Activated CD8-positive, alpha-beta memory T cell treated with anti-CD3 and anti-CD28 coated beads for 48 hours (primary cell): ENCODE measurements at places on chromosomes 7 and 10.

GRCh38 chr10:78937393-78937792 lies 131.4 kb upstream of the ZMIZ1 start:
- no peak for DNase-seq

GRCh38 chr7:98165827-98166667 lies 45.2 kb upstream of the BHLHA15 start:
- DNase-seq, result no peak

- no peak for DNase-seq
Measured at GRCh38 chr7:101237206-101238067, at the start of gene CLDN15. TSS of gene CLDN15 (minus strand) at chr7:101237802. CDS start at chr7:101237581, 221 bp downstream.

GRCh38 chr7:42856605-42856987 lies 55.3 kb downstream of the C7orf25 start:
- no peak for DNase-seq

DNA sequence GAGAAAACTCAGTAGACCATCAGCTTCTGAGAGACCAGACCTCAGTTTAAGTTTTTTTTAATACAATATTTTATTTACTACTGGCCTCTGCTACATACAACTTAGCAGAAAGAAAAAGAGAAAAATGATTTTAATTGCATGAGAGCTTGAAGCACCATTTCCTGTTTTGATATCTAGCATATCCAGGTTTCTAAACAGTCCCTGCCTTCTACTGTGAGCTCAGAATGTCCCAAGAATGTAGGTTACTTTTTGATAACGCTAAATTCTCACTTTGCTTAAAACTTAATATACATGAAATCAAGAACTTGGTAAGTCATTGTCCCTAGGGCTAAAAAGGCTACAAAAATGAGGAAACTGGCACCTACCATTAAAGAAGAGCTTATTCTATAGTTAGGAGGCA lies 7.0 kb downstream of the TMEM243 start:
- DNase-seq, result no peak

- DNase-seq, result no peak
Measured at GRCh38 chr7:117837841-117838240, 35.4 kb downstream of the CTTNBP2 start.

- no peak for DNase-seq
Measured at GRCh38 chr7:81161451-81162075, 242.7 kb upstream of the SEMA3C start.

DNA sequence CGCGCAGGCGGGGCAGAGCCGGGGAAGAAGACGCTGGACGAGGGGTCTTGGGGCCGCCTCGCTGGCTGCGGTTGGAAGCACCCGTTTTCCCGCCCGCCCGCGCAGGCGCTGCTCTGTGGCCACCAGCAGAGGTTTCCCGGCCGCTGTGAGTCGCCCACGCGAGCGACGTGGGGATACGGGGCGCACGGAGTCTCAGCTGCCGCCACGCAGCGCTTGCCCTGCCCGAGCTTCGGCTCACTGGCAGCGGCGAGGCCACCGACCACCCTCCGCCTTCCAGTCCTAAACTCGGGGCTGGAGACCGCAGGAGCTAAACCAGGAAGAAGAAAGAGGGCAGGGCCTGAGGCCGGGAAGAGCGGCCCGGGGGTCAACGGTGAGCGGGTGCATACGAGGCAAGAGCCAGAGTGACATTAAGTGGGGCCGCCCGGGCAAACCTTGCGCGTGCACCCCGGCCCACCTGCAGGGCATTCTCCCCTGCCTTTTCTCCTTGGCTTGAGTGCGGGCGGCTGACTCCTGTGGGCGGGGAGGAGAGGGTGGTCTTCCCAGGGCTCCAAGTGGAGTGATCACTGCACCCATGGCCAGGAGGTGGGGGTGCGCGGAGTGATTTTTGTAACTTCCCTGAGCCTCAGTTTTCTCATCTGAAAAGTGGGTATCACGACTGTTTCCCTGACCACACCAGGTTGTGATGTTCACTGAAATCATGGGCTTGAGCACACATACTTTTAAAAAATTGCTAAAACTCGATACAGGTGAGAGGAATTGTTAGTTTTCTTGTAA lies 7.1 kb upstream of the EMX2 start:
- DNase-seq, result no peak

DNA sequence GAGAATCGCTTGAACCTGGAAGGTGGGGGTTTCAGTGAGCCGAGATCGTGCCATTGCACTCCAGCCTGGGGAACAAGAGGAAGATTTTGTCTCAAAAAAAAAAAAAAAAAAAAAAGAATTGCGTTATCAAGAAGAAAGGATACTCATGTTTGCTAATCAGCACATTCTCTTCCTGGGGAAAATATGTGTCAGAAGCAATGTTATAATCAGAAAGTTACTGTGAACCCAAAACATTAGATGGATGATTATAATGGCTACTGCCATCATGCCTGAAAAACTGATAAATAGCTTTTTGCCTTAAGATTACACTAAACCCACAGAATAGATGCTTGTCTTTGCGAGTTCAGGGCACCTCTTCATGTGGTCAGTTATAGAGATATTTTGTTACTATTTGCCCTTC lies 24.3 kb upstream of the GNAI1 start:
- DNase-seq, result no peak

DNA sequence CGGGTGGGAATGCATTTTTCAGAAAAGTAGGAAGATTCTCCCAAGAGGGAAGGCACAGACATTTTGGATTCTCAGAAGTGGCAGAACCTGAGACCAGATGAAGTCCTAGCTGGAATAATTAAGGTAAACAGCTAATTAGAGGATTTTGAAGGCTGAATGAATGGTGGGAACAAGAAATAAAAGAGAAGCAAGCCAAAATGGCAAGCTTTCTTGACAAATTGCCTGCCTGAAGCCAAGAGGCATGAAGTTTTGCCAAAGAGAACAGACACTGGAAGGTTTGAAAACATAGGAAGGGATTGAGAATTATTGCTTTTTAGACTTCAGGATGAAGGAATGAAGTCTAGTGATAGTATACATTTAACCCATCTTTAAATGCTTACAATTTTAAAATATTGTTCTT lies 115.0 kb upstream of the SEM1 start:
- no peak for DNase-seq
